ENCODE measurements at places on chromosomes 7 and 10. TPM values are rescaled to one million over a fixed set of nuclear protein-coding genes. Genes with fewer than 3 reads are reported as not detected.

- peak; percentile 91 for DNase-seq
These were observed 72.9 kb downstream of the AOAH start for GRCh38 chr7:36651404-36651803.

GRCh38 chr7:48380921-48381320, 209.7 kb downstream of the ABCA13 start:
- peak; percentile 26 for DNase-seq

- no peak for DNase-seq
These were observed 282.9 kb upstream of the LYZL1 start for GRCh38 chr10:29005988-29006387.

GRCh38 chr7:136937436-136937835, 69.0 kb downstream of the CHRM2 start:
- no peak for DNase-seq

DNA sequence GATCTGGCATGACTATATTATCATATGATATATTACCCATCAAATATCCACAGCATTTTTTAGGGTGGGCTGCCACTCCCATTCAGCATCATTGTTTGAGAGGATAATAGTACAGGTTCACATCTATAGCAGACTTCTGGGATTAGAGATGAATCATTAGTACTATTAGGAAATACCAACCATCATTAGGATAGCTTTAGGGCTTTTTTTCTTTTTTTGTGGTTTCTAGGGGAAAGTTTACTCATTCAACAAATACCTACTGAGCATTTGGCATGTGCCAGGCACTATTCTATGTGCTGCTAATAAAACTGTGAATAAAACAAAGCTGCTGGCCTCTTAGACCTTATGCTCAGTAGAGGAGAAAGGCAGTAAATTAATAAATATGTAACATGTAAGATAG, 40.6 kb downstream of the NHLRC2 start:
- peak; percentile 73 for DNase-seq

DNA sequence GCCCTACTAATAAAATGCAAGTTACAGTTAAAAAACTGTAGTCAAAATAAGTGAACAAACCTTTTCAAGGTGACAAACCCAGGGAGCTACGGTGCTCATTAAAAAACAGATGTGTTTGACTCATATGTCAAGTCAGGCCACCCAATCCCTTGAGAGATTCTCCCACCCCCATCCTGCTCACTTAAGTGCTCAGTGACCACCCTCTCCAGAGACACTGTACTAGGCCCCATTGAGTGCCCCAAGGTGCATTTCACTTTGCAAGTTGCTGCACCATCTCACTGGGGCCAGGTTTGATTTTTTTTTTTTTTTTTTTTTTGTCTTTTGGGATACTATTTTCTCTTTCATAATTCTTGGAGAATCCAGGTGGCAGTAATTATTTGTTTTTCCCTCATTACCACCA, 1.9 kb downstream of the ERV3-1 start:
- no peak for DNase-seq

GRCh38 chr7:128066858-128067257, 35.6 kb upstream of the LRRC4 start:
- DNase-seq = no peak

Gene IRF5
- 0.75 TPM for total RNA-seq

DNA sequence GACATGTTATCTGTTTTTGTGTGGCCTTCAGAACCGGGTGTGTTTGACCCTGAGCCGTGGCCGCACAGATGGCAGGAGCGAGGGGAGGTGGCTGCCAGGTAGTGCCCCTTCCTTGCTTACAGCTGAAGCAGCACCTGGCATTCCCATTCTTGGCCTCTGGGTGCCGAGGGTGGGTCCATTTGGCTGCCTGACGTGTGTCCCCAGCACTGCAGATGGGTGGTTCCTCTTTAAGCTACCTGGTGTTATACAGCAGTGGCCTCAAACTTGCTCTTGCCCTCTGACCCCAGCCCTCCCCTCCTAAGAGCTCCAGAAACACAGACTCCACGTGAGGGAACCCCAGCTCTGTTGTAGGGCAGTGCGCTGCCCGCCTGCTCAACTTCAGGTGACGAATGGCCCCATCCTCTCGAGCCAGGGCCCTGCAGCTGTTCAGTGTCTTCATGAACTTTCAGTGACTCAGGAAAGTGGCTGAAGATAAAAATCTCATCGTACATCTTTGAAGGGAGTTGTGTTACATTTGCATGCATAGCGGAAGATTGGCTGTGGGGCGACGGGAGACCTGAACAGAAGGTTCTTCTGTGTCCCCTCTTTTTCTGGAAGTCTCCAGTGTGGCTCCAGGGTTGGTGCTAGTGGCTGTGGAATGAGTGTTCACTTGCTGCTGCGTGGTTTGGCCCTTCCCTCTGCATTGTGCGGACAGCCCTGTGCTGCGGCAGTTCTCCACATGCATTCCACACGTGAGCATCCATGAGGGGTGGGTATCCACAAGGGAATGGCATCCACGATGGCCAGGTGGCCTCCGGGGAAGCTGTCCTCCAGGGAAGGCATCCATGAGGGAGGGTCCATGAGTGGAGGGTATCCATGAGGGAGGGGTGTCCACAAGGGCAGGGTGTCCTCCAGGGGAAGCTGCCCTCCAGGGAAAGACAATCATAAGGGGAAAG, 91.6 kb downstream of the INPP5A start:
- peak; percentile 60 for DNase-seq

Gene VKORC1L1
- total RNA-seq = 18.2 TPM

Gene LIPF
- total RNA-seq = not detected

DNA sequence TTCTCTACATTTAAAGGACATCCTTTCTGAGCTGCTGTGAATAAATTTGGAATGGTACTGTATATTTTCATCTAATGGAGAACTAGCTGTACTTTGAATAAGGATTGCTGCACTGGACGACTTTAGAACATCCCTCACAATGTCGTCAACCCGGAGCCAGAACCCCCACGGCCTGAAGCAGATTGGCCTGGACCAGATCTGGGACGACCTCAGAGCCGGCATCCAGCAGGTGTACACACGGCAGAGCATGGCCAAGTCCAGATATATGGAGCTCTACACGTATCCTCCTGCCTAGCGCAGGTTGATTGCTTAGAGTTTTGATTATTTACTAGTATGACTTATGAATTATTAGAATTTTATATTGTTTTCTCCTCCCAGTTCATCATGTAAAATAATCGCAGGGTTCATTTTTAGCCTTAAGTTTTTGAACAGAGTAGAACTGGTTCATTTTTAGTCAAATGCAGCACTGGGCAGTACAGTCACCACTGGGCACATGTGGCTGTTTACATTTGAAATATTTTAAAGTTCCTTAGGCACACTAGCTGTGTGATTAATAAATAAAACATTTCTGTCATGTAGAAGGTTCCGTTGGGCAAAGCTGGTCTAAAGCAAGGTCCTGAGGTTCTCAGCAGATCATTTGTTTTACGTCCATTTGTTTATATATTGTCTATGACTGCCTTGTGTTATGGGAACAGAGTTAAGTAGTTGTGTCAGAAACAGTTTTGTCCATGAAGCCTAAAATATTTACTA, 31.5 kb downstream of the CUL1 start:
- peak; percentile 39 for DNase-seq

Gene RPEL1
- total RNA-seq = not detected

GRCh38 chr10:102701796-102702195, 12.4 kb downstream of the ARL3 start:
- DNase-seq = no peak

DNA sequence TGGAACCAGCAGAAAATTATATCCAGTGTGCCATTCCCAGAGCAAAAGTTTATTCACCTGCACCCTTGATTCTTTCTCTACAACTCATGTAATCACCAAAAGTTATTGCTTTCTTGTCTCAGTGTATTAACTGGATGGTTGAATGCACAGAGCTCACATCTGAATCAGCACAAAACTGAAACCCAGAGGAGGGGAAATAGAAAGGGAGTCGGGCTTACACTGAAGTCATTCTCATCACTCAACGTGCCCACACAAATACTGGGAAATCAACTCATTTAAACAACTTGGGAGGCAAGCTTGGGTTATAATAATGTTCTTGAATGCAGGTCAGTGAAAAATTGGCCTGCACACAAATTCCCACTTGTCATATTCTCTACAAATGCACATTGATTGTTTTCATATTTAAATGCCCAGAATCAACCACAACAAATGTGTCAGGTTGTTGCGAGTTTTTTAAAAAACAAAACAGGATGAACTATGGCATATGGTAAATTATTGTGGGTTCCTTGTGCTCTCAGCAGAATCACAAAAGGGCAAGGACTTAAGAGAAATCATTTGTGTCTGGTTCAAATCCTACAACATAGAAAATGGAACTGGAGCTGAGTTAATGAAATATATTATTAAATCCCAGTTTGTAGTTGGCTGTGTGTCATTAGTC, 125.9 kb upstream of the NOBOX start:
- no peak for DNase-seq

GRCh38 chr7:135901585-135902540, 75.3 kb downstream of the MTPN start:
- DNase-seq = no peak

All from LHCN-M2 (cell line).